Cerebellar cortex (tissue), 1 donor: ENCODE measurements at places on chromosomes 4 and X.

DNA sequence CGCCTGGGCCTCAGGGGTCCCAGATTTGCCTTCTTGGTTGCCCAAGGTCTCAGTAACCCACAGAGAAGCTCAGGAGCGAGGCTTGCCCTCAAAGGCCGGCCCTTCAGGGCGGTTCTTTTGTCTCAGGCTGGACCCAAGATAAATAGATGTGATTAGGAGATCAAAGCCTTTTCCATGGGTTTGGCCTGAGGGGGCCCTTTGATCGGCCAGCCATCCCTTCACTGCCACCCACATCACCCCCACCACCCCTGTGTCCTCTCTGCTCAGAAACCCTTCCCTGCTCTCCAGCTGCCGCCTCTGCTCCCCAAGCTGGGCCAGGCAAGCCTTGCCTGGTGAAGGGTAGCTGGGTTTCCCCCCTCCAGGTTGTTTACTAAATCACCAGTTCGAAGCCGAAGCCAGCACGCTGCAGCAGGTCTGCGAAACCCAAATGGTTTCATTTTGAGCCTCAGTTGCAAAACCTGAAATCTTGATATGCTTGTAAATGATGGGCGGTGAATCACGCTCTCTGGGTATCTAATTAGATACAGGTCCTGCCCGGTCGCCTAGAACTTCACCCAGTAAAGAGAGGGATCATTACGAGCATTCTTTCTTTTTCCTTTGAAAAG is 202.6 kb upstream of the BCOR start:
- no peak for DNase-seq

GRCh38 chr4:151324752-151325110 is 674 bp downstream of the SH3D19 start:
- DNase-seq: peak; percentile 57

DNA sequence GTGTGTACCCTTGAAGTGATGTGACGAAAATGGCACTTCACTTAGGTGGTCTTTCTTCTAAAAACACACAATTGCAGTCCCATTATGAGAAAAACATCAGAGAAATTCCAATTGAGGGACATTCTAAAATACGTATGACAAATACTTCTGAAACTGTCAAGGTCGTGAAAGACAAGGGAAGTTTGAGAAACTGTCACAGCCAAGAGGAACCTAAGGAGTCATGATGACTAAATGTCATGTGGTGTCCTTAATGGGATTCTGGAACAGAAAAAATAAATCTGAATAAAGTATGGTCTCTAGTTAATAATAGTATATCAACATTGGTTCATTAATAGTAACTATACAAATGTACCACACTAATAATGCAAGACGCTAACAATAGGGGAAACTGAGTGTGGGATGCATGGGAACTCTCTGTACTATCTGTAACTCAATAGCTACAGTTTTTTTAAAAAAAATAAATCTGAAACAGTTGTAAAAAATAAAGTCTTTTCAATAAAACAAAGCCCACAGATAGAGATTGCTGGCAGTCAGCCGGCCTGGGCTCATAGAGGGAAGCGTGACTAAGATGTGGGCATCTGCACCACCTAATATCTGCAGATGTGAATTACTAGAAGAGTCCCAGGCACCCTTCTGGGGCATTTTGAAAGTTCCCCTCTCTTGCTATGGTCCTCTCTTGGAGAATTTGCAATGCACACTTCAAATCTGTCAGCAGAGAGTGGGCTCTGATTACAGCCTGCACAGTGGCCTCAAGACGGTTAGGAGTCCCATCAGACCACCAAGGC is 47.6 kb downstream of the MID1IP1 start:
- DNase-seq: no peak

GRCh38 chr4:55363691-55364351 is 17.8 kb downstream of the SRD5A3 start:
- no peak for DNase-seq
